Right kidney (tissue), 9 donors: ENCODE measurements at places on chromosomes 11 and 22.

- DNase-seq, result no peak
Measured at GRCh38 chr11:35180317-35181233, 41.6 kb downstream of the CD44 start.

- DNase-seq, result no peak
Measured at GRCh38 chr11:95108159-95108611, 18.5 kb downstream of the ENDOD1 start.

DNA sequence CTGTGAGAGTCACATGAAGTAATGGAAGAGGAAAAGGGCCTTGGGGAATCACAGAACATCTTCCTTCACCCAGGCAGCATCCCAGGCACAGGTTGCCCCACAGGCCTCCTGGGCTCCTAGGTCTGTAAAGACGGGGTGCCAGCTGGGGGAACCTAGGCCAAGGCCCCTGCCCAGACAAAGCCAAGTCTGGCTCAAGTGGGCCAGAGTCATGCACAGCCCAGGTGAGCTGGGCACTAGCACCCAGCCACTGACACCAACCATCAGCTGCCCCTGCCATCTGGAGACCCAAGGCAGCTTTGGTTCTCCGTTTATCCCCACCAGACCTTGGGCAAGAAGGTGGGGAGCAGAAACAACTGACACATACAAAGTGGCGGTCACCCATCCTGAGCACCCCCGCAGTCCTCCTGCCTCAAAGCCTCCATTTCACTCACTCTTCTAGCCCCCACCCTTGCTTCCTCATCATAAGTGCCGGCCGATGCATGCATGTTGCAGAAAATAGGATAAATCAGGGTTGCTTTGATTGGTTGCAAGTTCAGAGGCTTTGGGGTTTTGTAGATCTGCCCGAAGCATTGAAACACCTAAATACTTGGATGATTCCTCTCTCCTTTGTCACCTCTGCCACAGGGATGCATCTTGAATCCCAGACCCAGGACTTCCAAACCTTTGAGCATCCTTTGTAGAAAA lies 26.5 kb upstream of the TMPRSS4 start:
- DNase-seq, result no peak

GRCh38 chr11:33455867-33456463 lies 198.8 kb downstream of the HIPK3 start:
- DNase-seq, result no peak

- no peak for DNase-seq
Measured at GRCh38 chr11:1367721-1368120, 22.0 kb upstream of the BRSK2 start.

DNA sequence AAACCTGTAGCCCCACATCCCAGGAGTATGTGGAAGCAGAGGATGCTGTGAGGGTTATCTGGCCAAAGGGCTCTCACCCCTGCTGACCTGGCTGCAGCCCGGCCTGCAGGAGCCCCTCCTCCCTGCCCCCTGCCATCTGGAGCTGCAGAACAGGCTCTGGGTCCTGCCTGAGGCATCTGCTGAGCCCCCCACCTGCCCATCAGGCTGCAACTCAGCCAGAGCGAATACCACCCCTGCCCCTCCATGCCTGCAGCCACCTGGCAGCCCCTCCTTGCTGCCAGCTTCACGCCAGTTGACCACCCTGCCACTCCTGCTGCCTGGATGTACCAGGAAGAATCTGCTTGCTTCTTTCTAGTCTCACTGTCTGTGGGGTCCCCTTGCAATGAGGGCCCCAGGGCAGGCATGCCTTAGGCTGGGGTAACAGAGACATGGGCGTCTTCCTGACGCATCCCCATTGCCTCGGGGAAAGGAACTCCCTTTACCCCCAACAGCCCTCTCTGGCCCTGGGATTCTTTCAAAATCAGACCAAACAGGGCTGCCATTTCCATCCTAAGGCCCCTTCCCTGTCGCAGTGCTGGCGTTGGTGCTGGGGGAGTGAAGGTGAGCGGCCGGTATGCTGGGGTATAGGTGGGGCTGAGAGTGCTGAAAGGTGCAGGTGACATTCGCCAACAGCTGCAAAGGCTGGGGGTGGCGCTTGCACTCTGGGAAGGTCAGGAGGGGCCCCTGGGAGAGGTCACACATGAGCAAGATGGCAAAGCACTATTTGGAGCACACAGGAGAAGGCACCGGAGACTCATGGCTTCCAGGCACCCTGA lies 1334.6 kb downstream of the TBC1D22A start:
- no peak for DNase-seq

GRCh38 chr11:46066335-46066734 lies 54.9 kb downstream of the PHF21A start:
- no peak for DNase-seq

GRCh38 chr11:99148352-99148751 lies 127.6 kb downstream of the CNTN5 start:
- no peak for DNase-seq

DNA sequence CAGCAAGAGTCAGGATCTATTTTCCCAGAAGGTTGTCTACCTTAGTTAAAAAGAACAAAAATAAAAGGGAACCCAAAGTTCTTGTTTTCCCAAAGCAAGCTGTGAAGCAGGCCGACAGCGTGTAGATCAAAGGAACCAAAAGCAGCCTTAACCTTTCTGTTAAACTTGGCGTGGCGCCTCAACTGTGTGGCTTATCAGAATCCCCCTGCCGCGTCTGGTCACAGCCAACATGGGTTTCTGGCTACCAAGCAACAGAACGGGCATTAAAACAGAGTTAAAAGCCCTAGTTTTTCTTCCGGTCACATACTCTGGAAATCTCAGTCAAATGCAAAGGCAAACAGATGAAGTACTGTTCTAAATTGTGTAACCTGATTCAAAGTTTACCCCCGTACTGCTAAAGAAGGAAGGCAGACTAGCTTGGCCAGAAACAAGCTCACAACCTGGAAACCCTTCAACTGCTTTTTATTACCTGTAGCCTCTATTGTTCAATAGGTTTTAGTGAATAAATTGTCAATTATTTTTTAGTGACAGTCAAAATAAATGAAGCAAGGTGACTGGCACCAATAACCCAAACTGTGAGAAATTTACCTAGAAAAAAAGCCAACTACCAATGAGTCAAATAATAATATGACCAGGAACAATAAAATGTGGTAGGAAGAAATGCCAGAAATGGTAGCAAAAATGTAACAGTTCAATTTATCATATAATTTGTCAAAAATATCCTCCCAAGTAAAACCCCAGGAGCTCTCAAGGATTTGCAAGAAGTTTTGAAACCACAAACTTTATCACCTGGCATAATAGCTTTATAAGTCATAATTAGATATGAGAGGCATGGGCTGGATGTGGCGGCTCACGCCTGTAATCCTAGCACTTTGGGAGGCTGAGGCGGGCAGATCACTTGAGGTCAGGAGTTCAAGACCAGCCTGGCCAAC lies 21.4 kb downstream of the CHKA start:
- DNase-seq, result no peak

- DNase-seq, result no peak
Measured at GRCh38 chr11:41431784-41432183, 27.7 kb downstream of the LRRC4C start.

- no peak for DNase-seq
Measured at GRCh38 chr11:126054882-126055281, 7.8 kb downstream of the CDON start.

DNA sequence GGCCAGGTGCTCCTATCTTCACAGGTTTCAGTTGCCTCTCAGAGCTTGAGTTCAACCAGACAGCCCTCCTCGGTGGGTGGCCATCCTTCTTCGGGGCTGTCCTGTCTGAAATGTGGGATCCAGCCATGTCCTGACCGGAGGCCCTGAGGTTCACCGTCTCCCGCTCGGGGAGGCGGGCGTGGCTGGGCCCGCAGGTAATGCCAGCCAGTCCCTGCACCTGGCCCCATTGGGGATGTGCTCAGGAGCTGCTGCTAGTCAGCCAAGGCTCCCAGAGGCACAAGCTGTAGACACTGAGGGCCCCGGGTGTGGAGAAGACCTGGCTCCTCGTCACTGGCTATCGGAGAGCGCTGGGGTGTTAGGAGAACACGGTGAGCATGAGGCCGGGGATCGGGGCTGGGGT lies 32.6 kb downstream of the TSPAN4 start:
- DNase-seq, result no peak

GRCh38 chr11:8415195-8415594 lies 151.5 kb upstream of the LMO1 start:
- DNase-seq, result no peak

GRCh38 chr11:86675017-86675416 lies 2.6 kb upstream of the ME3 start:
- no peak for DNase-seq

- DNase-seq, result no peak
Measured at GRCh38 chr11:19790831-19791552, 78.4 kb downstream of the NAV2 start.

- DNase-seq, result no peak
Measured at GRCh38 chr11:4048340-4048739, 46.3 kb upstream of the RRM1 start.

DNA sequence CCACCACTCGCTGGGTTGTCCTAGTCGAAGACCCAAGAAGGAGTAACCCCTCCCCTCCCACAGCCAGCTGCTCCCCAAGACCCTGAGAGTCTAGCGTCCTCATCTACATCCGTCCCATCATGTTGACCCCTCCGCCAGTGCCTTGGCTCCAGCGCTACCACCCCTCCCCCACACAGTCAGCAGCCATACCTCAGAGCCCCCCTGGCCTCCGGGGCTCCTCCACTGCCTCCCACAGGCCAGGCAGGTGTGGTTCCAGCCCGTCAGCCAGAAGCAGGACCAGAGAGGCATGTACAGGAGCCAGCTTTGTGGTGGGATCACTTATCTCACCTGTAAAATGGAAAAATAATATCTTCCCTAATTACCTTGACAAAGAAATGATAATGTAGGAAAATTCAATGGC lies 51.5 kb upstream of the PHF21B start:
- no peak for DNase-seq

GRCh38 chr11:31303644-31304180 lies 65.8 kb downstream of the DCDC1 start:
- no peak for DNase-seq

DNA sequence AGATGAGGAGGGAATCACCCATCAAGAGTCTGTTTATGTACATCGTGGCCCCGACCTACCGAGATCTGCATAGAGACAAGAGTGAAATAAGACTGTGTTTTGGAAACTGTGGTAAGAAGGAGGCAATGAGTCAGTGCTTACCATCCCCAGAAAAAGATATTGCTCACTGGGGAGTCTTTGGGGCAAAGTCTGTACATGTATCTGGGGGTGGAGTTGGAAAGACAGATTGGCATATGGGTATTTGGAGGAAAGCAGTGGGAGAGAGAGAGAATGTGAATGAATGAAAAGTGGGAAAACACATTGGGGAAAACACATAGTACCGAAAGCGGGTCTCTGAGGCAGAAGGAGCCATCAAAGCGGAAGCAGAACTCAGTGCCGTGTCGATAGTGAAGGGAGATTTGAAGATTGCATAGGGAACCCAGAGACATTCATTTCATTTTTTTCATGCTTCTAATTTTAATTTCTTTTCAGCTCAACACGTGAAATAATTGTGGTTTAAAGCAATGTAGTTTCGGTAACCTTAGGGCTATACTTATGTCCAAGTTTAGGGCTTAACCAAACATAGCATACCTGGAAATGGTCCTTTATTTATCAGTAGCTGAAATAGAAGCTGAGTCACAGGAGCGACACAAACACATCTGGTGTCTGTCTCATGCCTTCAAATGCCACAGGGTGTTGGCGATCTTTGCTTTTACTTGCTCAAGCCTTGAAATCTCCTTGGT lies 98.6 kb upstream of the CD44 start:
- no peak for DNase-seq

- no peak for DNase-seq
Measured at GRCh38 chr11:19651653-19652052, 61.0 kb upstream of the NAV2 start.

GRCh38 chr22:47228767-47229166 lies 466.3 kb downstream of the TBC1D22A start:
- no peak for DNase-seq
